ENCODE measurements at places on chromosomes 4 and X.

DNA sequence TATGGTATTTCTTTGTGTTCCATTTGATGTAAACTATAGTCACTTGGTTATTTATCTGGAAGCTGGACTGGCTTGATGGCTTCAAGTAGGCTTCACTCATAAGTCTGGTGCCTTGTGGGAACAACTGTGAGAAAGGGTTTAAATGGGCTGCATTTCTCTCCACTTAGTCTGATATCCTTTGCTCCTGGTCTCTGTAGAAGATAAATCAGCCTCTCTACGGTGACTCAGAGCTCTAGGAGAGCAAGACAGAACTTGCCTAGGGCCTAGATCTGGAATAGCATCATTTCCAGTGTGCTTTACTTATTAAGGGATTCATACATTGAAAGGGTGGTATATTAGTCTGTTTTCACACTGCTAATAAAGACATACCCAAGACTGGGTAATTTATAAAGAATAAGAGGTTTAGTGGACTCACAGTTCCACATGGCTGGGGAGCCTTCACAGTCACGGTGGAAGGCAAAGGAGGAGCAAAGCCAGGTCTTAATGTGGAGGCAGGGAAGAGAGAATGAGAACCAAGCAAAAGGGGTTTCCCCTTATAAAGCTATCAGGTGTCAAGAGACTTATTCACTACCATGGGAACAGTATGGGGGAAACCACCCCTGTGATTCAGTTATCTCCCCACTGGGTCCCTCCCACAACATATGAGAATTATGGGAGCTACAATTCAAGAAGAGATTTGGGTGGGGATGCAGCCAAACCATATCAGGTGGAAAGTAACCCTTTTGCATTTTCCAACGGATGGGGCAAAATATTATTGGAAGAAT, 1746.4 kb upstream of the PCDH7 start:
- no peak for DNase-seq

DNA sequence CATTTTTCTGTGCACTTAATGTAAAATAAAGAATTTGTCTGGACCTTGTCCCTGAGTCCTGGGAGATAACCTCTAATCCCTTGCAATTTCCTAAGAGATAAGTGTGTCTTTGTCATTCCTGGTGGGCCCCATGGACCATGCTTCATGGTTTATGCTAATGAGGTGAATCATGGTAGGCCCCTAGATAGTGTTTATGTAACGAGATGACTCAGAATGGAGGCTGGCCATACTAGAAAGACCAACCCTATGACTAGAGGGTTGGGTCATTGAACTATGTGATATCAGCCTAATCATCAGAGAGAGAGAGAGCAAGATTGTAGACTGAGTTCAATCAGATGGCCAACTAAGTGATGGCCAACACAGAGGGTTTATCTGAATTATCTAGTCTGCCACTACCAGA, 64.2 kb upstream of the NHSL2 start:
- DNase-seq: no peak

- no peak for DNase-seq
These were observed 39.6 kb upstream of the ZNF81 start for GRCh38 chrX:47797084-47797483.

- no peak for DNase-seq
These were observed 200.4 kb downstream of the AFAP1 start for GRCh38 chr4:7739077-7739917.

- DNase-seq: no peak
These were observed 98.9 kb downstream of the CPEB2 start for GRCh38 chr4:15100994-15101695.

- no peak for DNase-seq
These were observed 31.5 kb downstream of the LIAS start for GRCh38 chr4:39490322-39490721.

GRCh38 chrX:40086569-40087335, 11.0 kb downstream of the BCOR start:
- DNase-seq: no peak

DNA sequence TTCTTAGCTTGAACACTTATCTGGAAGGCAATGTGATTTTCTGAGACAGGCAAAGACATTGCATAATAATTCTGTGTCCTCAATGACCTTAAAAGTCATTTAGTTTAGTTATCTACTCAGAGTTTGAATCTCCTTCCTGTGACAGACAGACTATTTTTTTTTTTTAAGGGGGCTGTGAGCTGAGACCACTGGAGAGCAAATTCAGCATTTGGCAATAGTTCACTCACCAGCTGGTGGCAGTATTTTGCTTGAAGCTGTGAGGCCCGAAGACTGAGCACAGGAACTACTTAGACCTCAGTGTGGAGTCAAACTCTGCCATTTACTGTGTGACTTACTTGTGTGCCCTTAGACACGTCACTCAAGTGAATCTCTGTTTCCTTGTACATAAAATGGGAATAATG, 22.9 kb upstream of the CPE start:
- DNase-seq: no peak

- DNase-seq: no peak
These were observed 157.8 kb downstream of the RELL1 start for GRCh38 chr4:37528166-37528885.

- no peak for DNase-seq
These were observed 6.9 kb downstream of the APEX2 start for GRCh38 chrX:55006827-55007621.

DNA sequence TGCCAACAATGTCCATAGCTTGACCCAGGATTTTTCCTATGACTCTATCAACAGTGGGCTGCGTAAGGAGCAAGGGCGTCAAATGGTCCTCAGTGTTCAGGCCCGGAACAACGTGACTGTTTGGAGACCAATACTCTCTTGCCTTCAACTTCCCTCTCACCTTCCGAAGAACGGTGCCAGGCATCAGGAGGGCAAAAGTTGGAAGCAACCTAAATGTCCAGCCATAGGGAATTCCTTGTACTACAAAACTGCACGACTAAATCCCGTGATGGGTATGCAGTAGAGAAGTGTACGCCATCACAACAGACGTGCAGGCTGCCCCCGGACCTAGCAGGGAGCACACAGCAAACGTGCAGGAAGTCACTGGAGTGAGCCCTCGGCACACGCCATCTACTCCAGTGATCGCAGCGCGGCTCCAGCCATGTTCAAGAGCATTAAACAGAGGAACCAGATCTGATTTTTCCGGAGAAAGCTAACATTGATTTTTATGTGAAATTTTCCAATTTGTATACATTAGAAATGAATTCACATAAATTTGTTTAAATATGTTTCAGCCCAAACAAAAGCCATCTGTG, 79.0 kb downstream of the JAKMIP1 start:
- DNase-seq: no peak

- DNase-seq: no peak
These were observed 313.3 kb downstream of the PPP3CA start for GRCh38 chr4:101033986-101034385.

- DNase-seq: no peak
These were observed 130.5 kb downstream of the SMIM20 start for GRCh38 chr4:26044524-26044923.

GRCh38 chr4:124685851-124686250, 26.7 kb downstream of the ANKRD50 start:
- DNase-seq: no peak

GRCh38 chr4:26431461-26432180, 58.7 kb downstream of the CCKAR start:
- DNase-seq: no peak

DNA sequence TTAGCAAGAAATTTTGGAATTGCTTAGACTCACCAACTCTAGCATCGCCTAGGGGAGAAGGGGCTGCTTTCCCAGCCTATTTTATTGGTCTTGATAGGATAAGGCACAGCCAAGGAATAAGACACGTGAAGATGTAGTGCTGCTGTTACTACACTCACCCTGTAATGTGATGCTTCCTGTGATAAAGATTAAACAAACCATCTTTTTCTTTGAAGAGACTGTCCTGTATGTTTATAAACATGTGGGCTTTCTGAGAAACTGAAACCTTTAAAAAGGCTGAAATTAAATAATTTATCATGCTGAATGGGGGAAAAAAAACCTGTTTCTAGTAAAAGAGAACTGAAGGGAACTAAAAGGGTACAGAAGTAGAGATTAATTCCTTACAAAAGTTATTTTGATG, 13.2 kb downstream of the TAPT1 start:
- no peak for DNase-seq

GRCh38 chr4:153420361-153420760, 45.8 kb upstream of the TMEM131L start:
- no peak for DNase-seq

GRCh38 chr4:172708184-172708583, 460.4 kb upstream of the GALNT7 start:
- DNase-seq: no peak

DNA sequence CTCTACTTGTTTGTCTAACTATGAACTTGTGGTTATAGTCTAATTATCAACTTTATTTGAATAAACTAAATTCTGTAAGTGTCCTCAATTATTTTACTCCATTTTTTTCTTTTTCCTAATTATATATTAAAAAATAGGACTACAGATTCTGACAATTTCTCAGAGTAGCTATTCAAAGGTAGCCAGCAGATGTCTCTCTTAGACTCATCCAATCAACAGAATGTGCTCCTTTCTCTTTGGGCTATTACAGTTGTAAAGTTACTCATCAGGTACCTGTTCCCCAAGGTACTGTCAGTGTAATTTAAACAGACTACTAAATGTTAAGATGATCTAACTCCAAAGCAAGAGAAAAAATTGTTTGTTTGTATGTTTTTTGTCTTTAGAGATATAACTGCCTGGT, 248.6 kb downstream of the PCDH18 start:
- DNase-seq: no peak

DNA sequence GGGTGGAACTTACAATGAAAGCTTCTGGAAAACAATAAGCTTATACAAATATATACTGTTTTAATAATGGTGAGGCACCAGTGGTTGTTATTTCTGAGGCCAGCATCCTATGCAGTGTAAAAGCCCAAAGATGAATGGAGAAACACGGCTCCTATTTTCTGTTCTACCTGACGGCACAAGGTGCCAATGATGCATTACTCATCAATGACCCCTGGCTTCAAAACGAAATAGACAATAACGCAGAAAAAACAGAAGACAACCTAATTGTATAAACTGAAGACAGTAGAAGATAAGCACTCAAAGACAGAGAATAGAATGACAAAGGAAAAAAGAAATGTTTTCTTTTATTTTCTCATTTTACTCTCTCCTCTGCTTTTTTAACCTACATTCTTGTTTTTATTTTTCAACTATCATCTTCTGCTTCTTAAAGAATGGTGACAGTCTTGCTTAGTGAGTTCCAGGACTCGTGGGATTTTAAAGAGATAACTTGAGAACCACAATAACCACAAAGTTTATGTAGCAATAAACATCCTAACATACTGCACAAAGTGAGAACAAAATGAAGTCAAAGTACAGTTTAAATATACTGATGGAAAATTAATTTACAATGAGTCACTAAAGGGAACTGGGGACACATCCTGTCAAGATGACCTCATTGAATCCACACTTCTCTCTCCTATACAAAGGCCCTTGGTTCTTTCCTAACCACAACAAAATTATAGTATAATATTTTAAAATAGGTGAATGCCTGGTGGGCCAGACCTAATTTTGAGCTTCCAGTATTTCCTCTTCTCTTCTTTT, 169.8 kb downstream of the BTC start:
- no peak for DNase-seq

GRCh38 chr4:174215961-174216680, 67.3 kb downstream of the FBXO8 start:
- no peak for DNase-seq

DNA sequence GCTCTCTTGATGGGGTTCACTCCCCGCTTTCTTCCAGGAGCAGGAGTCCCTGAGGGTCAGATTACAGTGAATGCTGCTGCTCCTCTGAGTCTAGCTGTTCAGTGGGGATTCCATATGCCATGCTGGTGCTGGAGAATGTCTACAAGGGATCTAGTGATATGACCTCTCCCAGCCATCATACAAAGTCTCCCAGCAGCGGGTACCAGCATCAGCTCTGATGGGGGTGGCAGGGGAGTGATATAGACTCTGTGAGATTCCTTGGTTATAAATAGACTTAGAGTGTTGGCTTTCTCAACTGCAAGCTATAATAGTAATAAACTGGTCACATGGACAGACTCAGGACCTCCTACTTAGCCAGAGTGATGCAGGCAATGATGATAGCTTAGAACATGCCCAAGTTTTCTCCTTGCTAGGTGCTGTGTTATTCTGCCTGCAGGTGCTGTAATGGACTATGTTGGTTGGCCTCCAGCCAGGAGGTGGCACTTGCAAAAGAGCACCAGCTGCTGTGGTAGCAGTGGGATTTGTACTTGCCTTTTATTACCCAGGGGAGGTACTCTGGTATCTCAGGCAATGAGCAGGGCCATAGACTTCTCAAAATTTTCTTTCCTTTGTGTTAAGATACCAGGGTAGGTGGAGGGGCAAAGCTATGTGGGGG, 202.9 kb downstream of the CHIC1 start:
- no peak for DNase-seq

GRCh38 chr4:70728091-70728490, 6.3 kb downstream of the RUFY3 start:
- DNase-seq: no peak

DNA sequence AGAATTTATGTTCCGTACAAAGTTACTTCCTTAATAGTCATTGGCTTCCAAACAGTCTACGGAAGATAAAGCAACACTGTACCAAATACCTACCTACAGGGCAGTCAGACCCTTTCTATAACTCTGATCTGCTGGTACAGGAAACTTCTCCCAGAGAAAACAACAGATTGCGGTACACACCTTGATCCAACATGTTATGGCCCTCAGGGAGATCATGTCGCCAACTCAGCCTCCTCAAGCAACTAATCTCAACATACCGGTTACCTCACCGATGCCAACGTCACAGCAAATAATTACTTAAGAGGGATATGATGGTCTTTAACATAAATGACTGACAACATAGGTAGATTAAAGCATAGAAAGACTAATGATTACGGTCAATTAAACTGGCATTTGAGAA, 70.4 kb downstream of the RFC1 start:
- DNase-seq: no peak

All from stimulated activated CD8-positive, alpha-beta memory T cell treated with anti-CD3 and anti-CD28 coated beads, Interleukin-15, amount 100 ng/mL, for 48 hours (primary cell).